Glomerular endothelial cell (primary cell): ENCODE measurements at places on chromosomes 7 and 10. TPM values are rescaled to one million over a fixed set of nuclear protein-coding genes. Genes with fewer than 3 reads are reported as not detected.

DNA sequence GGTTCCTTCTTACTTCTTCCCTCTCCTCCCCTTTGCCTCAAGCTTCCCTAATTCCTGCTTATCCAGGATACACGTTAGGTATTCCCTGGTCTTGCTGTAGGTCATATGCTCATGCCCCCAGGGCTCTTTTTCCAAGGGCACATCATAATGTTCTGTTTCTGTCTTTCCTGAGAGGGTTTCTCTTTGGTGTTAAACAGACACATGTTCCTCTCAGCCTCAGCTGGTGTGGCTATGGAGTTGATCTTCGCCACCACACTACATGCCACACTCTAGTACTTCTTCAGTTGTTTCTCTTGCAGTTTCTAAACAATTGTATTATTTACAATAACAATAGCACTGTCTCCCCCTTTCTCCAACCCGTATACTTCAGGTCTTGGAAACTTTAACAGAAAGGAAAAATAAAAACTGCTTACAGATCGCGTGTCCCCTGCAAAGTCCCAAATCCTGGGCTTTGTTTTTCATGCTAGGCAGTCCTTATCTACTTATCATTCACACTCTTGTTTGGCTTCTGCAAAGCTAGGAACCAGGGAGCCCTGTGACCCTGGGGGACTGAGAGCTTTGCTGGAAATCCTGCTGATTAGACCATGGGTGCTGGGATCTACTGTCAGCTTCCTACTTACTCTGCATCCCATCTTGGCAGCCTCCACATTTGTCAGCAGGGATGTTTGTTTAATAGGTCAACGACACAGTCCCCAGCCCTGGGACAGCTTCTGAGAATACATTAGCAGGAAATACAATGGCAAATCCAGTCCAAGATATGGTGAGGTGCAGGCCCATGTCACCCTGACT is 193.9 kb upstream of the BMPER start:
- no peak for DNase-seq

- DNase-seq, result no peak
Measured at GRCh38 chr7:78406531-78406930, 608.0 kb downstream of the PHTF2 start.

- DNase-seq, result no peak
Measured at GRCh38 chr10:125768219-125768855, 7.3 kb downstream of the MMP21 start.

DNA sequence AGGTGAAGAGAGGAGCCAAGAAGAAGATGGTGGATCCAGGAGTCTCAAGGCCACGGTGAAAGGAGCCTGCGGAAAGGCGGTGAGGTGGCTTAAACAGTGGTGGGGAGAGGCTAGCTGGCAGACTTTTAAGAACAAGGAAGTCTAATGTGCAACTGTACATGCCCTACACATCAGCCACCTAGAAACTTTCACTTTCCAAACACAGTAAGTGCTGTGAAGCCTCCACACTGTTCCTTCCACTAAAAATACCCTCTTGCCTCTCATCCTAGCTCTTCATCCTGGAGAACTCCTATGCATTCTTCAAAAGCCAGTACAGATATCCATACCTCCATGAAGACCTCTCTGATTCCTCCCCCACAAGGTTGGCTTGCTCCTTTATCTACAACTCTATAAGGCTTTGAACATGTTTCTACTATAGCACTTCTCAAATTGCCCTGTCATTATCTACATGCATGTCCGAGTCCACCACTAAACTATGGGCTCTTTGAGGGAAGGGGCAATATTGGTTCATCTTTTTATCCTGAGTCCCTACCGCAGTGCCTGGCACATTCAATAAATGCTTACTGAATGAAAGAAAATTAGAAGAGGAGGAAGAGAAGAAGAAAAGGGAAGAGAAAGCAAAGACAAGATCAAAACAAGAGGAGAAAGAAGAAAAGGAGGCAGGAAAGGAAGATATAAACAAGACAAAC is 54.2 kb downstream of the DNAJC12 start:
- DNase-seq, result no peak

DNA sequence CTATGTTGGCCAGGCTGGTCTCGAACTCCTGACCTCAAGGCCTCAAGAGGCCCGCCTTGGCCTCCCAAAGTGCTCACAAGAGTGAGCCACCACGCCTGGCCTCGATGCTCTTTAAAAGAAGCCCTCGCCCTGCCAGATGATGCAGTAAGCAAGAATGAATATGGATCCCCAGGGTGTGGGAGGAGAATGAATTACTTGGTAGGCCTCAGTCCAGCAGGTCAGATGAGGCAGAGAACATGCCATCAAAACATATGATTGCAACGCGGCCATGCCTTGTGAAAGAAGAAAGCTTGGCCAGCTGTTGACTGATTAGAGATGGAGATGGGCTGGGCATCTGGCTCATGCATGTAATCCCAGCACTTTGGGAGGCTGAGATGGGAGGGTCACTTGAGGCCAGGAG is 68.7 kb downstream of the CAMK1D start:
- no peak for DNase-seq

- no peak for DNase-seq
Measured at GRCh38 chr7:33694006-33694405, 211.3 kb upstream of the BMPER start.

- DNase-seq, result no peak
Measured at GRCh38 chr10:132436861-132437410, 39.9 kb downstream of the PWWP2B start.

GRCh38 chr7:55550841-55551537 is 21.3 kb downstream of the VOPP1 start:
- no peak for DNase-seq

DNA sequence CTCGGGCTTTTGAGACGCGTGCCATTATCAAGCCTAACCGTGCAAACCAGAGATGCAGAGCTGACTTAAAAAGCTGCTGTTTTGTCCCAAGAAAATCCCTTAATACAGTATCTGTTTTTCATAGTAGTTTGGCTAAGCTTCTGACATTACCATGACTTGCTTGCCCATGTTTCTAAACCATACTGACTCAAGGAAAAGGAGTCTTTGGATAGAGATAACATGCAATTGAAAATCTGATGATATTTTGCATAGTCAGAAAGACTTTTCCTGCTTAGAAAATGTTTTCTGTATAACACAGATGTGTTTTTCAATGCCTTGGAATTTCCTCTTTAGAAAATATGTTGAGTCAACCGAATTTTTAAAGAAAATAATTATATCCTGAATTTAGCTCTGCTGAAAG is 21.5 kb upstream of the AKR1E2 start:
- no peak for DNase-seq

DNA sequence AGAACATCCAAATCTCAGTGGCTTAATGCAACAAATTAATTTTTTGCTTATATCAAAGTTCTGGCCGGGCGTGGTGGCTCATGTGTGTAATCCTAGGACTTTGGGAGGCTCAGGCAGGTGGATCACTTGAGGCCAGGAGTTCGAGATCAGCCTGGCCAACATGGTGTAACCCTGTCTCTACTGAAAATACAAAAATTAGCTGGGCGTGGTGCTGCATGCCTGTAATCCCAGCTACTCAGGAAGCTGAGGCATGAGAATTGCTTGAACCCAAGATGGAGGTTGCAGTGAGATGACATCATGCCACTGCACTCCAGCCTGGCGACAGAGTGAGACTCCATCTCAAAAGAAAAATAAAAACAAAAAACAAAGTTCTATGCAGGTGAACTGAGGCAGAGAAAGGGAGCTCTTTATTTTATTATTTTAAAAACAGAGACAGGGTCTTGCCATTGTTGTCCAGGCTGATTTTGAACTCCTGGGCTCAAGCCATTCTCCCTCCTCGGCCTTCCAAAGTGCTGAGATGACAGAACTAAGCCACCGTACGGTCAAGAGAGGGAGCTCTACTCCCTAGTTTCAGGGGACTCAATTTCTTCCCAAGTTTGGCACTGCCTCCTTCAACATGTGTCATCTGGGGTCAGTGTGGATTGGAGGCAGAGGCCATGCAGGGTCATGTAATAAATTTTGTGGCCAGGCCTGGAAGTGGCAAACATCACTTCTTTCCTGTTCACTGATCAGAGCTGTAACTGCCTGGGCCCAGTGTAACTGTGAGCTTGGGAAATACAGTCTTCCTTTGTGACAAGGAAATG is 2.4 kb downstream of the ADCK2 start:
- no peak for DNase-seq

DNA sequence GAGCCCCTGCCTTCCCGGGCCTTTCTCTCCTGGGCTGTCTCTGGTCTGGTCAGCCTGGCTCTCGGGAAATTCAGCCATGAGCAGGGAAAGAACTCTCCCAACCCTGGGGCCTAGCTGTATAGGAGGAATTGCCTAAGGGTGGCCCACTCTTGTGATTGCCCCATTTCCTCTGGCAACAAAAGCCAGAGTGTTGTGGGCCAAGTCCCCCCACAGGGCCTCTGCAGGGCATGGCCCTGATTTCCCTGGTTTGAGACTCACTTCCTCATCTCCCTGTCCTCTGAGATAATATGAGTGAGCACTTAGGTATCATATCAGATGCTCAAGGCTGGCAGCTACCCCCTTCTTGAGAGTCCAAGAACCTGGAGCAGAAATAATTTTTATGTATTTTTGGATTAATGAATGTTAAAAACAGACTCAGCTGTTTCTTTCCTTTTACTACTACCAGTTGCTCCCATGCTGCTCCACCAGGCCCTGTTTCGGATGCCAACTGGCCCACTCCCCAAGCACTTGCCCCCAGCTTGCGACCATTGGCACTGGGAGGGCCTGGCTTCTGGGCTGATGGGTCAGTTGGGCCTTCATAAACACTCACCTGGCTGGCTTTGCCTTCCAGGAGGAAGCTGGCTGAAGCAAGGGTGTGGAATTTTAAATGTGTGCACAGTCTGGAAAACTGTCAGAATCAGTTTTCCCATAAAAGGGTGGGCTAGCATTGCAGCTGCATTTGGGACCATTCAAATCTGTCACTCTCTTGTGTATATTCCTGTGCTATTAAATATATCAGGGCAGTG is 11.4 kb downstream of the IRF5 start:
- DNase-seq, result no peak

Gene ANXA8
- total RNA-seq, result 0.12 TPM in 1 of 2 replicates, not detected in the other

DNA sequence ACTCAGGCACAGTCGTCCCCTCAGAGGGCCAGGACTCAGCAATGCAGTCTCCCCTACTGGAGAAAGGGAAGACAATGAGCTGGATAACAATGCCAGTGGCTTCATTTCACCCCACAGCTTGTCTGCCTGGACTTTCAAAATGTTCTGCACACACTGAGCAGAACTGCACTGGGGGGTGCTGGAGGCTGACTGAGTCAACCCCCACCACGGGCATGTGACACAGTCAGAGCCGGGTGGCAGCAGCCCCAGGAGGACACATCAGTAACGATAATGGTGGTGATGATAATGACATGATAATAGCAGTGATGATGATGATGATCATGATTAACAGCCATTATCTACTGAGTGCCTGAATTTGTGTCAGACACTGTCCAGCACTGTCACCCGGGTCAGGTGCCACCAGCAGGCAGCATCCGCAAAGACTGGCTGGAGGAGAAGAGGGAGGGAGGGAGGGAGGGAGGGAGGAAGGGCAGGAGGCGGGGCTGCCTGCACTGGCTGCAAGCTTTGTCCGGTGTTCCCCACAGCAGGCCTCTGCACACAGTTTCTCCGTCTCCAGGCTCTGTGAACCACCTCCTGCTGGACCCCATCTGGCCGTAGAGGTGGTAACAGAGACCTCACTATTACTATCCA is 67.4 kb downstream of the PLXNA4 start:
- no peak for DNase-seq

- no peak for DNase-seq
Measured at GRCh38 chr10:32056136-32057035, at the start of gene KIF5B. TSS of gene KIF5B (minus strand) at chr10:32056425. CDS start at chr10:32055973, 452 bp downstream.

DNA sequence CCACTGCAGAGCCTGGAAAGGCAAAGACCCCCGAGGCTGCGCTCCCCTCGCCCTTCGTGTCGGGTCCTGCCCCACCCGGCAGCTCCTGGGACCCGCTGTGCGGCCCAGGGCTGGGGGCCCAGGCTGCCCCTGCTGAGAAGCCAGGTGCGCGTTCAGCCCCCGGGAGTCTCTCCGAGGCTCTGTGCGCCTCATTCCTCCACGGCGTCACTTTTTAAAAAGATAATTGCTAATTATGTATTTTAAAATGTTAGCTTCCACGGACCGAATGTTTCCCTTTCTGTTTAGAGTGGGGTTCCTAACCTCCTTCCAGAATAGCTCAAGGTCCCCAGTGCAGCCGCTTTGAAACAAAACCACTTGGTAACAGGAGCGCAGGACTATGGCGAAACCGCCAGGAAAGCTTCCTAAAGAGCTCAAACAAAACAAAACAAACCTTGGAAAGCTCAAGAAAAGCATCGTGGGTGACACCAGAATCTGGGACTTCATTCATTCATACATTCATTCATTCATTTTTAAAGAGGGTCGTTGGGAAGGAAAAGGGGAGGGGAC is 45.6 kb downstream of the PDIA4 start:
- no peak for DNase-seq

DNA sequence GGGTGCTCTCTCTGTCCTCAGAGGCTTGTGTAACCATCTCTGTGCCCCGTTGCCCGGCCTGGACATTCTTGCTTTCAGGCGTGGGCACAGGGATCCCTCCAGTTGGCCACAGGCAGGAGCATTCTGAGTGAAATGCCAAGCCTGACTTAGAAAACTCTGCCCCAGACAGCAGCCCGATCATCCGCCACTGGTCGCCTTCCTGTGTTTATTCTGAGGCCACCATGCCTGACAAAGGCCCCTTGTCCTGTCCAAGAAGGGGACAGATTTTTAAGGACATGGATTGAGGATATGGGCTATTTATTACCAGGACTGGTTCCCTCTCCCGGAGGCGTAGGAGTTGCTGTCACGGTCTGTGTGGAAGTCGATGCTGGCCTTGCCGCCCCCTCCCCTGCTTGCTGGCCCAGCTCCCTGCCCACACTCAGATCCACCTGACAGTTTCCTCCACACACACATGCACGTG is 54.3 kb downstream of the SPOCK2 start:
- DNase-seq, result no peak

- peak; percentile 72 for DNase-seq
Measured at GRCh38 chr10:122850705-122851640, 5.3 kb upstream of the CUZD1 start.

DNA sequence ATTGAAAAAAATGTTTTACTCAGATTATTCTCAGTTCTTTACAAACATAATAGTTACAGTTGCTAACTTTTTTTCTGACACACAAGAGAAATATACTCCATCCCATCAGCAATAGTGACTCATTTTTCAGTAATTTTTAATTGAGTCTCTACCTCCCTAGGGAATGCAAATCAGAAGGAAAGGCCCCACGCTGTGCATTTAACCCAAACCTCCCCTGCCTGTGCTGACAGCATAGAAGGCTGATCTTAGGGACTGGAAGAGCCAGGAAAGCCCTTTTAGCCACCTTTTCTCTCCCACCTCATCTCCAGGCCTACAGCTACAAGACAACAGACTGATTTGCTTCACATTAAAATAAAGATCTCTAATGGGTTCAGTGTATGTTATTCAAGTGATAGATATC is 24.7 kb upstream of the PIK3CG start:
- no peak for DNase-seq

- no peak for DNase-seq
Measured at GRCh38 chr7:122884186-122884585, 2.1 kb downstream of the CADPS2 start.

DNA sequence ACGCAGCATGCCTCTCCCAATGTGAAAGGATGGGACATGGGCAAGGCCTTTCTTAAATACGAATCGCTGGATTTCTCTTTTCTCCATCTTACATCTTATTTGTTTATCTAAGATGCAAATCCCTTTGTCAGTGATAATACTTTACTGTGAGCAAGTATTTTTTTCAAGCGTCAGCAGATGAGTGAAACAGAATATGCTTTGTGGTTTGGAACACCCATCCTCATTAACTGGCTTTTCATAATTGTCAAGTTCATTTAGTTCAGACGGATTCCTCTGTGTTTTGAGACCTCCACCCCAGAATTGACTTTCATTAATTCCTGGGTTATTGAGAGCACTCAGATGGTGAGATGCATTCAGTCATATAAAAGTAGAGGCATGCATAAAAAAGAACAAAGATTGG is 149.8 kb downstream of the NSUN6 start:
- no peak for DNase-seq

Gene VAX1
- not detected in 2 replicates for total RNA-seq

GRCh38 chr7:35866186-35866585 is 65.3 kb downstream of the SEPTIN7 start:
- no peak for DNase-seq
